ENCODE measurements at places on chromosomes 5 and 9.
A peak's percentile ranks its signal among the peaks of the same experiment; 100 is the strongest.

DNA sequence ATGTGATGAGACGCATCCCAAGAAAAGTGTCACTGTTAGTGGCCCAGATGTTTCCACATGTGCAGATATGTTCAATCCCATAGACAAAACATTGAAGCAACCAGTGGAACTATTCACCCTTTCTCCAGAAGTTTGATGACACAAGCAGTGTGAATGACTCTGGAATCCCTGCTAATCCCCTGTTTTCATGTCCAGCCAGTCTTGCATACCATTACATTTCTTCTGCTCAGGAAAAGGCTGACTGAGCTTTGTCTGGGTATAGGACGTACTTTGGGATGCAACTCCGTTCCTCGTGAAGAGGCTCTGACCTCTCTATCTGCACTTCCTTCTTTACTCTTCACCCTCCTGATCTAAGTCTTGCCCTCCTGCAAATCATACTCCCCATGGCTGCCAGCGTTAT lies 172.4 kb downstream of the NTRK2 start:
- DNase-seq, result no peak

GRCh38 chr5:6792911-6793471 lies 79.8 kb downstream of the TENT4A start:
- no peak for DNase-seq

- DNase-seq, result peak; percentile 33
Observed at GRCh38 chr5:171589461-171589860, 170.0 kb downstream of the FGF18 start.

DNA sequence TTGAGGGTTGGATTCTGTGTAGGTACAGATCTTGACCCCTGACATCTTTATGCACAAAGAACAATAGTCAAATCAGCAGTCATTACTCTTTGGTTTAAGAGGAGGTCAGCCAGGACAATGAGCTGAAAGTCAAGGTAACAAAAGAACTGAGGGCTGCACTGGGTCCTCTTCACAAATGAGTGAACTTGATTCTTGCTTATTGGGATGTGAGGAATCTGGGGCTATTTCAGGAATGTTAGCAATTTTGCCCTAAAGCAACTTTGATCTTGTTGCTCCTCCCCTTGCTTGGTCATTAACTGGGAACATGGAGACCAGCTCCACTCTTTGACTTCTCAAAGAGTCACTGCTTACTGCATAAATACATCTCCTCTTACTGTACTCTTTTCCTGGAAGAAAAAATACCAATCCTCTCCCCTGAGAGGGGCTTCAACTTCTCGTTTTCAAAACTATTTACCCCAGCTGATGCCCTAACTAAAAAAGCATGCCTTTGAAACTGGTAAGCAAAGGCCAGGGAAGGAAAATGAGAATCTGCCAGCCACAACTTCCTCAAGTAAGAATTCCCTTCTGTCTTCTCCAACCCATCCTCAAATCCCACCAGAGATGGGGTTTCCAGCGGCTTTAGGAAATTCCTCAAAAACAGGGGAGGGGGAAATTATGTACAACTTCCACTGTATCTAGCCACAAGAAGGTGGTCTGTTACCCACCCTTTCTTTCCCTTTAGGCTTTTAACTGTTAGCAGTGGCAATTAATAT lies 368.3 kb downstream of the ENC1 start:
- peak; percentile 12 for DNase-seq

DNA sequence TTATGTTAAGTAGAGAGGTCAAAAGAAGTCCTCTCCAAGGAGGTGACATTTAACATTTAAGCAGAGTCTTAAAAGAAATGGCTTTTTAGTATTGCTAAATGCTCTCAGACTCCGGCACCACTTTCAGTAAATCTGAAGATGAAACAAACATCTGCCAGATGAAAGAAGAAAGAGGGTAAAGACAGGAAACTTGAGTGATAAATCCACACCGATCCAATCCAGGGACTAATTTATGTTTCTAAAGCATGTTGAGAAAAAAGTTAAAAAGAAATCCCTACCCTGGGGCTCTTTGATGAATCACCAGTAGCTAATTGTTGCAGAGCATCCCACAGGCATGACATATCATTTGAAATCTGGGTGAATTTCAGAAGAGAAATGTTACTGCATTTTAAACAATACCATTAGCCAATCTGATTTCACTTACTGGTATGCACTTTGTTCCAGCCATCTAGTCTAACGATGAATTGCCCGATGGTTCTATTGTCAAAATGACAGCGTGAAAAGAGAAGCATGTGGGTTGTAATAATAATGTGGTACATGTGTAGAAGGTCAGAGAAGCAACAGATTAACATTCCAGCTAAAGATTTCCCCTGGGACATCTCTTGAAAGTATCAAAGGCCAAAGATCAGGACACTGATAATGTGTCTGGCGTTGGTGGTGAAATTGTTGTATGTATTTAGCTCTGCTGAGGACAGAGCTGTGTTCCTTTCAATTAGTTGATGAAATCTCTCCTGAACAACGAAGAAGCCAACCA lies 485.7 kb downstream of the CSNK1G3 start:
- DNase-seq, result no peak

DNA sequence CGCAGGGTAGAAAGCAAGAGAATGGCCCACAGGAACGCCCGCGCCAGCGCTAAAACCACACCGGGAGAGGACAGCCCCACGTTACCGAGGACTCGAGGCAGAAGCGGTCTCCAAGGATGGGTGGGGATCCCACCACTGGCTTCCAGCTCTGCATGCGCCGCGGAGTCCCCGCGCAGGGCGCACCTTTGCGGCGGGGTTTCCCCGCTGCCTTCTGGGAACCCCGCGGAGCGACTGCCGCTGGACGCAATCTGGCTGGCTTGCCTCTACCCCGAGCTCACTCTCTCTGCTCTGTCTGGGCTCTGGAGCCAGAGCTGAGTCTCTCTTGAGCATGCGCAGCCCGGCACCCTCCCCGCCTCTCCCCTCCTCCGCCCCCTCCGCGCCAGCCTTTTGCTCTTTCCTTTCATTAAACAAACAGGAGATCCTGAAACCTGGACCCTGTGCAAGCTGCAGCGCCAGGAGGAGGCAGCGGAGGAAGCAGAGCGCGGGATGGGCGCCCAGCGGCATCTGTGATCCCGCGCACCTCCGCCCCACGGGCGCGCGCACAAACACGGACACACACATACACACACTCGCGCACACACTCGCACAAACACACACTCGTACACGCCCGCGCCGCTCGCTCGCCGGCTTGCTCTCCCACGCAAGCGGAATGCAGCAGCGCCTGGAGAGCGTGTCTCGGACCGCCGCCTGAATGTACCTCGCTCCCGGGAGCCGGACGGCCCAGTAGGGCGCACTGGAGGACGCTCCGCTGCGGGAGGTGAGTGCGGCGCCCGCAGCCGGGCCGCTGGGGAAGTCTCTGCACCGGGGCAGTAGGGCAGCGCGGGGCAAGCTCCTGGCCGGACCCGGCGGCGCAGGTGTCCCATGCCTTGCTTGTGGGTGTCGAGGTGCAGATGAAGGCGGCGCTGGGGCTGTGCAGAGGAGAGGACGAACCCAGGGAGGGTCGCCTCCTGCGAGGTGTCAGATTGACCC lies at the start of gene PLPPR1:
TSS of gene PLPPR1 (plus strand) at position 382 of the 969 bp plus-strand sequence.
- no peak for DNase-seq

GRCh38 chr5:178464431-178465048 lies 125.7 kb downstream of the COL23A1 start:
- DNase-seq, result no peak

DNA sequence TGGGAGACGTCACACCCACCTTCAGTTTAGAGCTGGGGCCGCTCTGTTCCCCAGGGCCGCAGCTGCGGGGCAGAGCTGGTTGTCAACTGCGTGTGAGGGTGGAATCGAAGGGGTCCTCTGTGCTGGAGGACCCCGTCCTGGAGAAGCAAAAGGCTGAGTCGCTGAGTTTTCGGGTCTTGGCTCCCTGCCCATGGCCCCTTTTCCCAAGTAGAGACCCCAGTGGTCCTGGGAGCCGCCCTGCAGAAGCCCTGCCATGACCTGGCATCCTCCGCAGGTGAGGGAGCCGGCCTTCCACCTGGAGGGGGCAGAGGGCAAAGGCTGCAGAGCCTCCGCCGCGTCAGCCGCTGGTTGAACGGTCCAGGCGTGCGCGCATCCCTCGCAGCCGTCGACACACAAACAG lies 90.4 kb upstream of the COL5A1 start:
- no peak for DNase-seq

Data from stimulated activated effector memory CD8-positive, alpha-beta T cell treated with anti-CD3 and anti-CD28 coated beads, Interleukin-12 subunit alpha, Interleukin-12 subunit beta, amount 100 ng/mL, for 72 hours (primary cell).